ENCODE measurements at places on chromosomes 2 and 18.

DNA sequence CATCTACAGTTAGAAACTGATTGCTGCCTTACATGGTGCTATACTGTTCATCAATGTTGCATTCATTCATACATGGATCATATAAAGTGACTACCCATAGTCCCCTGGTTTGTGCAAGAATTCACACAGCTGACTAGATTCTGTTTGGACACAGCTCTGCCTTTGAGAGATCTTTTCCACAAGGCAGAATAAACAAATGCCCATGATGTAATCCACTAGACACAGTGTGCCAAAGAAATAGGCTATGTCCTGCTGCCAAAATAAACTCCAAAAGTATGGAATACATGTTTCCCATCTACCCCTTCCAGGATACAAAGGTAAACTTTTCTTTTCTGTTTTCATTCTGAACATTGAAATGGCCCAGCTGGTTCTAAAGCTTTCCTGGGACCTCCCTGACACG lies 269.4 kb upstream of the CHAC2 start:
- no peak for DNase-seq

DNA sequence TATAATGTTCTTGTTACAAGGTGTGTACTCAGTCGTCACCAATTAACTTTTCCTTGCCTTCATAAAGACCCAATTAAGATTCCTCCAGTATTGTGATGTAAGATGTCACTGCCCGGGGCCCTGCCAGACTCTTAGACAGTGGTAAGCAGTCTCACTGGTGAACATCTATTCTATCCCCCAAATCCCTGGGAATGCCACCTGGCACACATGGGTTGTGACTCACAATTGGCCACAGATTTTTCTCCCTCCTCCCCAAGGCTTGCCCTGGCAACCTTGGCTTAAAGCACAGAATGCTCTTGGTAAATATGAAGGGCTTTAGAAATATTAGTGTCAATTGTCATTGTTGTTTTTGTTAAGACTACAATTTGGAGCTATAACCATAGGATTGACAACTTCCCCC lies 287.9 kb downstream of the ETAA1 start:
- no peak for DNase-seq

DNA sequence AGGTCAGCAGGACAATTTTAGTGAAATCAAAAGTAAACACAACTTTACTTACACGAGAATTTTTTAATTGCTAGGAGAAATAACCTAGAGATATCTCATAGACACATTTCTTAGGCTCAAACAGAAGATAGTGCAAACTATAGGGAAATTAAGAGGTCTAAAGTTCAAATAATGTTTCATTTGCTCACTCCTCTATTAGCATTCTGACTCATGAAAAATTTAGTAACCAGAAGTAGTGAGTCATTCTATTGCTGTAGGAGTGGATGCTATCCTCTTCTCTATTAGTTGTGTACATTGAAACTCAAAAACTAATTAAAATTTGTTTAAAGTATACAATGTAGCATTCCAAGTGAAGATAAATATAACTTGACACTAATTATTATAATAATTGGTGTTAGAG lies 908.3 kb upstream of the TMEFF2 start:
- DNase-seq, result no peak

GRCh38 chr18:79558933-79559416 lies 120.6 kb upstream of the CTDP1 start:
- DNase-seq, result no peak

- DNase-seq, result no peak
Measured at GRCh38 chr2:11344956-11345677, 681 bp upstream of the ROCK2 start.

- DNase-seq, result no peak
Measured at GRCh38 chr18:80046961-80047541, 12.8 kb downstream of the RBFA start.

- no peak for DNase-seq
Measured at GRCh38 chr2:6362671-6363450, 502.8 kb downstream of the CMPK2 start.

- no peak for DNase-seq
Measured at GRCh38 chr18:2653467-2653866, 2.1 kb upstream of the SMCHD1 start.
